ENCODE measurements at places on chromosomes 16 and 17. TPM values are rescaled to one million over a fixed set of nuclear protein-coding genes. Genes with fewer than 3 reads are reported as not detected.

BAIAP3 gene
- 48.1 TPM for total RNA-seq

CSH2 gene
- 7.2 TPM for total RNA-seq

CBLN1 gene
- total RNA-seq: 16.4 TPM

SMPD3 gene
- 12.7 TPM for total RNA-seq

TOP2A gene
- total RNA-seq: 68.3 TPM

SEZ6L2 gene
- total RNA-seq: 32.7 TPM

IRX5 gene
- 2.1 TPM for total RNA-seq

TAT gene
- total RNA-seq: 0.22 TPM

CASKIN1 gene
- total RNA-seq: 10.4 TPM

MTSS2 gene
- total RNA-seq: 41.8 TPM

OR2C1 gene
- 1.3 TPM for total RNA-seq

PYY gene
- total RNA-seq: not detected

AOC3 gene
- 2.7 TPM for total RNA-seq

TBC1D28 gene
- not detected for total RNA-seq

HLF gene
- total RNA-seq: 127 TPM

ATAD5 gene
- total RNA-seq: 4.1 TPM

ST3GAL2 gene
- 25.3 TPM for total RNA-seq

KRTAP2-3 gene
- total RNA-seq: not detected

WDR90 gene
- total RNA-seq: 8.3 TPM

NPIPA5 gene
- 0.69 TPM for total RNA-seq

SPECC1 gene
- total RNA-seq: 52.1 TPM

GEMIN4 gene
- total RNA-seq: 8.1 TPM

SLC47A1 gene
- total RNA-seq: 47.3 TPM

IGSF6 gene
- total RNA-seq: 10.8 TPM

All from spinal cord (tissue), 10 donors.